Pericardium fibroblast (primary cell): ENCODE measurements at places on chromosomes 5 and 9. TPM values are rescaled to one million over a fixed set of nuclear protein-coding genes. Genes with fewer than 3 reads are reported as not detected.

Gene PDE6A
- total RNA-seq, result under 0.01 TPM in 1 of 2 replicates, not detected in the other

Gene CCL27
- 0.12 TPM in 1 of 2 replicates, not detected in the other for total RNA-seq

Gene GARIN3
- not detected in 2 replicates for total RNA-seq

Gene SEC24A
- 13.7 and 16.5 TPM in 2 replicates for total RNA-seq

Gene WDR38
- total RNA-seq, result not detected in 2 replicates

Gene CENPK
- 1.3 and 8.3 TPM in 2 replicates for total RNA-seq

Gene CKMT2
- not detected in 2 replicates for total RNA-seq

Gene OSMR
- total RNA-seq, result 53.1 and 74.9 TPM in 2 replicates

Gene MARVELD2
- total RNA-seq, result 0.09 and 0.82 TPM in 2 replicates
